ENCODE measurements at places on chromosomes 11 and 22.
A peak's percentile ranks its signal among the peaks of the same experiment; 100 is the strongest.

DNA sequence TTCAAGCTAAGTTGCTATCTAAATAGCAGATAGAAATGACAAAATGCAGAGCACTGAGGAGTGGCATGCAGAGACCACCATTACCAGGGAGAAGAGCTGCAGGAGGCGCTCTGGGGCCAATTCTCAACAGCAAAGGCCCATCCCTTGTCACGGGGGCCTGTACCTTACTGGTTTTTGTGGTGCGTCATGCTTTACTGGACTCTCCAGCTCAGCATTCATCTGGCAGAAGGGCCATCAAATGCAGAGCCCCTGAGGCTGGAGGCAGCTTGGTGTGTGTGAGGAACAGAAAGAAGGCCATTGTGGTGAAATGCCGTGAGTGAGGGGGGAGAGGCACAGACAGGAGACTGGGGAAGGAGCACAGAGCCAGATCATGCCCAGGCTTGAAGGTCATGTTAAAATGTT lies 56.5 kb upstream of the NAV2 start:
- peak; percentile 7 for DNase-seq
- no peaks in the 10 kb centered on the region for H3K27me3 ChIP-seq
- H3K27ac ChIP-seq: no peak overlapping the region
- no peaks in the 10 kb centered on the region for H3K4me1 ChIP-seq
- H3K36me3 ChIP-seq: no peaks in the 10 kb centered on the region
- H3K4me3 ChIP-seq: no peak overlapping the region

DNA sequence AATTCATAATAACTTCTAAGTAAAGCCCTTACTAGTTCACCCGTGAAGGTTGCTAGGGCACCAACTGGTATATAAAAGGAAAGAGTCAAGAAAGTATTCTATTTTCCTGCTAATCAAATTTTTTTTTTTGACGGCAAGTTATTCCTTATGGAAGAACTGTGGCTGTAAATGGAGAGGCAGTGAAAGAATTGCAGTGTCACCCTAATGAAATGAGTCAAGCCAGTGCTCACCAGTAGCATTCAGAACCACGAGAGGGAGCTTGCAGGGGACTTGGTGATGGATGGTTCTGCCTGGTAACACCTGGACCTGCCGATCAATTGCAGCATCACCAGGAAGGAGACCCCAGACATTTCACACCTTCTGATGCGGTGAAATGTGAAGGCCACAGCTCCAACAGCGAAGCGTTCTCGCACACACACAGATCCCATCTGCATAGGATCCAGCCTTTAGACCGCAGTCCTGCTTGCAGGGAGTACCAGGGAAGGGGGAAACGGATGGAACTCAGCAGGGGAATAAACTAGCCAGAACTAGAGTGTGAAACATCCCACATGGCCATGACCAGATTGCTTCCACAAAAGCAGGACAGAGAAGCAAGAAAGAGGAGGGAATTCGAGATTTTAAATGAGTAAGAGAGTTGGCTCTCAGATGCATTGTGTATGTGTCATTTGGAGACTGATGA lies 326.2 kb downstream of the TBC1D22A start:
- no peaks in the 10 kb centered on the region for H3K27me3 ChIP-seq
- H3K27ac ChIP-seq: no peak overlapping the region
- H3K4me1 ChIP-seq: peaks cover 24% of the 10 kb centered on the region
- H3K36me3 ChIP-seq: no peaks in the 10 kb centered on the region
- H3K4me3 ChIP-seq: no peak overlapping the region

- no peaks in the 10 kb centered on the region for H3K4me1 ChIP-seq
- no peaks in the 10 kb centered on the region for H3K36me3 ChIP-seq
These were observed 171.9 kb upstream of the MPPED2 start for GRCh38 chr11:30758012-30758411.

DNA sequence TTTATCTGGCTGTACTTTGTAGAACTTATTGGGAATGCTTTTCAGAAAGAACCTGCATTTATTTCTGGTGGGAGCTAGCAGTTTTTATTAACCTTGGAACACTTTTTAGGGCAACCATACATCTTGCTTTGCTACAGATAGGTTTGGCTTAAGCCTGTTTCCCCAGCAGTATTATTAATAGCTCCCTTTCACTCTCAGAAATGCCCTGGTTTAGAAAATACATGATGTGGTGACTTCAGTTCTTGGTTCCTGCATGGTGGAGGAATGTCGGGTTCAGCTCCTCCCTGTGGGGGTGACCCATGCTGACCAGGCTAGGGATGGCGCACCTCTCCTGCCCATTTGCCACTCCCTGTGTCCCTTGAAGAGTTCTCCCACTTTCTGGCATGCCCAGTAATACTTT lies 28.2 kb downstream of the ZBED4 start:
- no peaks in the 10 kb centered on the region for H3K27me3 ChIP-seq
- no peak overlapping the region for H3K4me3 ChIP-seq
- no peak for DNase-seq
- no peak overlapping the region for H3K27ac ChIP-seq
- no peaks in the 10 kb centered on the region for H3K36me3 ChIP-seq
- H3K4me1 ChIP-seq: no peaks in the 10 kb centered on the region

DNA sequence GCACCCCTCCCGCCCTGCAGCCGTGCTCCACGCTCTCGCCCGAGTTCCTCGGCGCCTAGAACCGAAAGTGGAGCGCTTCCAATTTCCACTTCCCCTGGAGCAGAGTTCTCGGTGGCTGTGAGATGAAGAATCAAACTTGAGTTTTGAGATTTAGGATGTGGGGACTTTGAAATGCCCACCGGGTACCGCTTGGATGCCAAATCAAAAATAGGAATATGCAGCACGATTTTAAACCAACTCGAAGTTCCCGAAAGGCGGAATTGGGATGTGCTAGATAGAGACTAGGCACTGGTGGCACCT lies 569 bp downstream of the POLA2 start:
- H3K4me3 ChIP-seq: peak overlapping the region; percentile 95
- no peaks in the 10 kb centered on the region for H3K27me3 ChIP-seq
- DNase-seq: no peak
- 0 out of 2 replicates have a peak, but pooled peaks cover 11% of the 10 kb centered on the region for H3K36me3 ChIP-seq

DNA sequence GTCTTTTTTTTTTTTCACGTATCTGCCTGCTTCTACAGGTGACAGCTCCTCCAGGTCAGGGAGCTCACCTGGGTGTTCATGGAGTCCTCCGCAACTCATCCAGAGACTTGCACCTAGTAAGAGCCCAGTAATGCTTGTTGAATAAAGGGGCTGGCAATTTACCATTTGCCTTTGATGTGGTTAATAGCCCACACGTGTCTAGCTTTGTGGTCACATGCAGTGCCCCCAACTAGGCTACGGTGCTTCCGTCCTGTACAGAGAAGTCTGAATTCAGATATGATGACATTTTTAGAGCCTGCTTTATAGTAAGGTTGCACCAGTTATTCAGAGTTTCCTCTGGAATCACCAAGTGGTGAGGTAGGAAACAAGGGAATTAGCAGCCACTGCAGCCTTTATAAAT lies 199.4 kb upstream of the MTMR2 start:
- H3K4me3 ChIP-seq: no peak overlapping the region

Data from GM23338 (cell line).